ENCODE measurements at places on chromosomes 12 and 14.

DNA sequence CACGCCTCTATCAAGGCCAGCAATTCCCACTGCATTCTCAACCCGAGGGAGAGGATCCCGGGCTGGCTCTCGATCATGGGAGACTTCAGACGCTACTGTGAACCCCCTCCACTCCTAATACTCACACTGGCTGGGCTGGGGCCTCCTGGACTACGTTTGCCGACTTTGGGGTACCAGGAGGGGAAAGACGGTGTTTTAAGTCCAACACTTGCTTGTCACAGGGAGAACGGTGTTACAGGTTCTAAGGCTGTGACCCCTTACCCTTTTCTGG is 463 bp downstream of the NACA start:
- DNase-seq: no peak

- no peak for DNase-seq
Measured at GRCh38 chr14:83470959-83471695, 1937.5 kb upstream of the SEL1L start.

DNA sequence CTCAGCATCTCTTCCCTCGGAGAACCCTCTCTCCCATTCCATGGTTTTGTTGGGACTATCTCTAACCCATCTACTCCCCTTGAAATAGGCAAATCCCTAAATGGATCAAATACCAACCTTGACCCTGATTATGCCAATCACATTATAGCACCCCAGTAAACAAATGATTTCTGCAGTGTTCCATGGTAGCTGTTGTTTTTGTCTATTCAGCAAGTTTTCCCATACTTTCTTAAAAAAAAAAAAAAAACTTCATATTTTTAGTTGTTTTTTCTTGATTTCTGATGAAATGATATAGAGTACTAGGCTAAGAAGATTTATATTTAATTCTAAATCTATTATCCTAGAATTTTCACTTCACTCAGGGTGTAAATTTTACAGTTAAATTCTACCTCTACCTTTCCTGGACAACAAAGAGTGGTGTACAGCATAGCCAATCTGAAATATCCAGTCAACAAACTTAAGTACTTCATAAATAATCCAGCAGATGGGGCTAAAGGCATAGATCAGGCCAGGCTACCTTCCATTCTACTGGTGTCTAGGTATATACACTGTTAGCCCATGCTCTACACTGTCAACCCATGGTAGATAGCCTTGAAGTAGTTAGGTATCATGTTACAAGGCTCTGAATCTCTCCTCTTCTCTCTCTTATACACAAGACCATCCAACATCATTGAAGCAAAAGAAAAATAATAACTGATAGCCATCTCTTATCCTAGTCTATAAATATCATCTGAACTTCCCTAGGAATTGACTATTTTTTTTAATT is 82.2 kb downstream of the PLEKHG7 start:
- DNase-seq: no peak

DNA sequence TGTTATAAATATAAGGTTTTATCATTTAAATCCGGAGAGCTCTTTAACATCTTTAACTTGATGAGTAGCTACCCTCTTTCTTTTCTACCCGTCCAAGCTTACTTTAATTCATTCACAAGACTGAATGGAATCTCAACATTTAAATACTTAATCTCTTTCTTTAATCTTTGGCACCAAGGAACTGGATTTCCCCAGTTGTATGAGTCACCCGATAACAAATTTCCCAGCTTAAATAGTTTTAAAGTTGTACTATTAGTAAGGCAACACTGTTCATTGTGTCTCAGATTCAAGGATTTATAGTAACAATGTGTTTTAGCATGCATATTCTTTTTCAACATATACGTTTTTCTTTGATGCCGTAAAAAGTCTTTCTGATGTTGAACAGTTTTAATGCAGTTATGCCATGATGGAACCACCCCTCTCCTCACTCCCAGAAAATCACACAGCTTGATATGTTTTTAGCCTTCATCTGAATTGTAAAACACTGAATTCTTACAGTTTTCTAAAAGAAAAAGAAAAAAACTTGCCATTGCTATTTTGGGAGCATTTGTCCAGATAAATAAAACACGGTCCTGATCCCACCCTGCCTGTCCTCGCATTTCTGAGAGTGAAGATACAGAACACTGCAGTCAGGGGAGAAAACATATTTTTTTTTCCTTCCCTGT is 16.0 kb upstream of the LRP6 start:
- DNase-seq: no peak

- DNase-seq: no peak
Measured at GRCh38 chr12:52010152-52010622, 3.4 kb downstream of the TAMALIN start.

DNA sequence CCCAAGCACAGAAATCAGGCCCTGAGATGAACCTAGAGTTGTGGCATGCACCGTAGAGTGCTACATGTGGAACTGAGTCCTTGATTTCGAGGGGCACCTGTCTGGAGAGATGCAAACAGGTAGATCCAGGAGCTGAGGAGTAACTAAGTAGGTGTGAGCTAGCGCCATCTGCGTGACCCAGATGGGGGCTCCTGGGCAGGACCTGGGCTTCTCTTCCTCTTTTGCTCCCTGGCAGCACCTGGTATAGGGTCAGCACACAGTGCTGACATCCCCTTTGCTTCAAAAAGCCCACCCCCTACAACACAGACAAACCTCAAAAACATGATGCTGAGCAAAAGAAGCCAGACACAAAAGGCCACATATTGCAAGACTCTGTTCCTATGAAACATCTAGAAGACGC is 65.8 kb downstream of the PITPNM2 start:
- DNase-seq: no peak

DNA sequence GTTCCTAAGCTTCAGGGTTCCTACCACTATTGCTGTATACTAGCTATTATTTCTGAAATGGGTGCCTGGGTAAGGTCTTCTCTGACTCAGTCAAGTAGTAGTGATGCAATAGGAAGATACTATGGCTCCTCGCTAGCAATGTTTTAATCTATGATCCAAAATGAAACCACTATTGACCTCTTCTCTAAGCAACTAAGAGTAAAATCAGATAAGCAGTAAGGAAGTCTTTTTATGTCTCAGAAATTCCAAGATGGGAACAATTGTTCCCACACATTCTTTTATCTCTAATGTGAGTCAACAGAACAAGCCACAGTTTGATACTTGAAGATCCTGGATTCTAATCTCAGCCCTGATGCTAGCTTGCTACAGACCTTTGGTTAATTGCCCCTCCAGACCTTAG is 45.1 kb downstream of the AREL1 start:
- DNase-seq: no peak

GRCh38 chr12:48003226-48004052 is 837 bp downstream of the COL2A1 start:
- no peak for DNase-seq

DNA sequence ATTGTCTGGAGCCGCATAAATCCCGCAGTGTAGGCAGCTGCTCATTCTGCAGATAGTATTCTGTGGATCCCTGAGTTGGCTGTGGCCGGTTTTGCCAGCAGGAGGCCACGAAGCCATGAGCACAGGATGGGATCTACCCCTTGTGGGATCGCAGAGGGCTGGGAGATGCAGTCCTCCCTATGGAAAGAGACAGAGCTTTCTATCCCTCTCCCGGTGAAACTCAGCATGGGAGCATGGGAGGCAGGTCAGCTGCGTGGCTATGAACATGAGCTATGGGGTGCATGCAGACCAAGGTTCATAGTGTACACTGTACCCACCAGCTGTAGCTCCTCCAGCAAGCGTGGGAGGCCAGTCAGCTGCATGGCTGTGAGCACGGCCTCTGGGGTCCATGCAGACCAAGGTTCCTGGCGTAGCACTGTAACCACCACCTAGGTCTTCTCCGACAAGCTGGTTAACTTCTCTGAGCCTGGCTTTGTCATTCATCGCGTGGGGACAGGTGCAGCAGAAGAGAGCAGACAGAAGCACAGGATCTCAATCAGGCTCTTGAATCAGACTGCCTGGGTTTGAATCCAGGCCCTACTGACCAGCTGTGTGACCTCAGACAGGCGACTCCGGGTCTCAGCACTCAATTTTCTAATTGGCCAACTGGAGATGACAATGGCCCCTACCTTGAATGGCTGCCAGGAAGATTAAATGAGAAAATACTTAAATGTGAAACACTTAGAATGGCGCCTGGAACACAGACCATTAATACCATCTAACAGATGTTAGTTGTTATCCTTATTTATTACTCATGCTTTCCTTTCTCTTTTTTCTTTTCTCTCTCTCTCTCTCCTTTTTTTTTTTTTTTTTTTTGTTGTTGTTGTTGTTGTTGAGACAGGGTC is 6.0 kb downstream of the BDKRB1 start:
- DNase-seq: no peak

- no peak for DNase-seq
Measured at GRCh38 chr12:24360461-24360860, 411.0 kb upstream of the SOX5 start.

- no peak for DNase-seq
Measured at GRCh38 chr14:89493877-89494634, 77.0 kb upstream of the FOXN3 start.

GRCh38 chr12:95962222-95962621 is 19.1 kb downstream of the AMDHD1 start:
- DNase-seq: no peak

DNA sequence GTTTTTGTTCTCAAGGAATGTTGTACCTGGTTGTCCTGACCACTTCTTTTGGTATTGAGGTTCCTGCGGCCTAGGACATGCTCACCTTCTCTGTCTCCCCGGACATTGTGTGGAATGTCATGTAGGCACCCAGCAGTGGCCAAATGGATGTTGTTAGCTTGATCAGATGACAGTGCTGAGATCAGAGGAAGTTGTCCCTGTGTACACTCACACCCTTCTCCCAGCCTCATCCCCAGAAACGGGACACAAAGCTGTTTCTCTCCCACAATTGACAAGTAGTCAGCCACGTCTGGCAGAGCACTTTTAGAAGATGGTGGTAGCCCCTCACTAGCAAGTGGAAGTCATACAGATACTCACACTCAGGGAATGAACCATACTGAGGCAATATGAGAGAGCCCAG is 3.0 kb downstream of the PLEKHH1 start:
- DNase-seq: no peak

- no peak for DNase-seq
Measured at GRCh38 chr12:124451637-124452243, 115.7 kb downstream of the NCOR2 start.

All from omental fat pad (tissue), 4 donors.